Activated gamma-delta T cell treated with anti-CD3 and anti-CD28 coated beads, Interleukin-2, amount 50 U/mL, for 16 hours (primary cell): ENCODE measurements at places on chromosomes 7 and 10.

DNA sequence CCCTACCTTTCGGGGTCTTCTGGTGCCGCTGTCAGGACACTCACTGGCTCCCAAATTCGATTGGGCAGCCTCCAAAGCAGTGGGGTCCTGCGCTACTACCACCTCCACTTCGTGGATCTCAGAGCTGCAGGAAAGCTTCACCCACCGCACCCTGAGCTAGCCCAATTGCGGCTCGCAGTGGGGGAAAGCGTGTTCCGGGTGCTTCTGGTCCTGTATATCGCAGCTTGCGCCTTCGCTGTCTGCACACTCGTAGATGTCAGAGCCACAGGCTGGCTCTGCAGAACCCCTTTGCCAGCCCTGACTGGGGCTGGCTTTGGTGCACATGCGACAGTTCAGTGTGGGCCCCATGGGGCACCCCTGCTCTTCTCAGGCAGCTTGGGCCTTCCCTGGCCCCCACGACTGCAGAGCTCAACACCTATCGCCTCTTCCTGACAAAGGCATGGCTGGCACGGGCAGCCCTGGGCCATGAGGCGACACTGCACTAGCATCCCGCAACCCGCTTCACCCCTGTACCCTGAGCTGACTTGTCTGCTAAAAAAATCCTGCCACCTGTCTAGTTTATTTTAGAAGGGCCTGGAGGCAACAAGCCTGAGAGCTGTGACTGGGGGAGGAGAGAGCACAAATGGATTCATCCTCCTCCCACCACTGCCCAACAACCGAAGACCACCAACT lies 78.7 kb upstream of the ABI1 start:
- DNase-seq, result no peak

GRCh38 chr7:137946011-137946410 lies 55.9 kb downstream of the CREB3L2 start:
- no peak for DNase-seq

DNA sequence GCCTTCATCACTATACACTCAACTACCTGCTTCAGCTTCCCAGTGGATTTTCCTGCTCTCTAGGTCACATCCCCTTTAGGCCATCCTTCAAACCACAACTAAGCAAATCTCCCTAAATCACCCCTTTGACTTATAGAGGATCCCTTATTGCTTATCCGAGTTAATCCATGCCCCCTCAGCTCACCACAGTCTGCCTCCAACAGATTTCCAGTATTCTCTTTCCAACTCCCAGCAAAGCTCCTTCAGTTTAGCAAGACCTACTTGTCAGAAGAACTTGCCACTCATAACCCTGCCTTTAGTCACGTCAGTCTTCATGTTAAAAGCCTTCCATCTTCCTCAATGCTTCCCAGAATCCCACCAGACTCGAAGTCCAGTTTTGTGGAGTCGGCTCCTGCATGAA lies 38.6 kb downstream of the RAPGEF5 start:
- DNase-seq, result no peak

DNA sequence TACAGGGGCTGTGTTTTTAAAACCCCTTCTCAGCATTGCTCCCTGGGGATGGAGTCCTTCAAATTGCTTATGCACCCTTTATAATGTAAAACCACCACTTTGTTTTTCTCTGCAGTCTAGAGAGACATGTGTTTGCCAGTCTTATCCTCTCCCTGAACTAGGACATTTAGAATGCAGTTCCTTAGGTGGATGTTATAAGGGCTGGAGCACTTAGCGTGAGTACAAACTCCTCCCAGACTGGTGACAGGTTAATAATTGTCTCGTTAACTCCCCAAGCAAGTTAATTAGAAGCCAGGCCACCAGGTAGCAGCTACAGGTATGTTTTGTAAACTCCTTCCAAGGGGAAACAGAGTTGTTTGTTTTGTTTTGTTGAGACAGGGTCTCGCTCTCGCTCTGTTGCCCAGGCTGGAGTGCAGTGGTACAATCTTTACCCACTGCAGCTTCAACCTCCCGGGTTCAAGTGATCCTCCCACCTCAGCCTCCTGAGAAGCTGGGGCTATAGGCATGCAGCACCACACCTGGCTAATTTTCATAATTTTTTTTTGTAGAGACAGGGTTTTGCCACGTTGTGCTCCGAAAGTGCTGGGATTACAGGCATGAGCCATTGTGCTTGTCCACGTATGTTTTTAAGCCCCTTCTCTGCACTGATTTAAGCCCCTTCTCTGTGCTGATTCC lies 100.2 kb downstream of the FAM107B start:
- DNase-seq, result no peak

DNA sequence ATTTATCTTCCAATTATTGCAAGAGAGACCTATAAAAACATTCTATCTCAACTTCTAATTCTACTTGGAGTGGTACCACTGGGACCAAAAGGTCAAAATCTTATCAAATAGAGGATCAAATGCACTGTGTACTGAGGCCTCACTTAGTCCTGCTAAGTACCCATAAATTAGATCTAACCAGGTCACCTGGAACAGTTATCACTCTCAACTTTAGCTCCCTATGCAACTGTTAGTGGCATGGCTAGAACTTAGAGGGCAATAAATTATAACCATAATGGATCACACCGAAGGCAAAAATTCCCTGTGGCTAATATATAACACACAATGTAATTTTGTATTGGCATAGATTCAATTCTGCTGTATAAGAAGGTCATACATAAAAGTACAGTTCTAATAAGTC lies 428.9 kb downstream of the PCDH15 start:
- no peak for DNase-seq

DNA sequence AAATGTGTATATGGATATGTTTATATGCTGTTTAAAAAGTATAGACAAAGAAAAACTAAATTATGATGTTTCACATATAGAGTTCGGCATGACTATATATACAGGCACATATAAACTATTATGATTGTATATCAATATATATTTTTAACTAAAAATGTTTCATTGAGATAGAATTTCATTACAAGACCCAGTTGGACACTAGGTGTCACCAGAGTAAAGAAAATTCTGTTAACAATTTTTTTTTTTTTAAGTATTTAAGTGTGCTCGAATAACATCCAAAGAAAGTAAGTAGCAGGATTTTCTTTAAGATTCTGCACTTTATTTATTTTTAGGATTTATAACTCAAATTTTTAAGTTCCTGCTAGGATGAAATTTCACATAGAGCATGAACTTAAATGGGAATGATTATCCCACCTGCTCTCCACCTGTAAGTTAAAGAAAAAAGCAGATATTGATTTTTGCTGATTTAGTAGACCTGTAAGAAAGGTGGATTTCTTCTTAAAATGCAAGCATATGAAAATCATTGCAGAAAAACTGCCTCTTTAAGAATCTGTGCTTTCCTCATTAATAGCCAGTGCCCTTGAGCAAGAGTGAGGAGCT lies 961.5 kb downstream of the PCDH15 start:
- DNase-seq, result no peak

GRCh38 chr10:132043861-132044695 lies 21.7 kb upstream of the JAKMIP3 start:
- DNase-seq, result no peak

GRCh38 chr10:75654171-75654771 lies 222.8 kb downstream of the LRMDA start:
- DNase-seq, result no peak

DNA sequence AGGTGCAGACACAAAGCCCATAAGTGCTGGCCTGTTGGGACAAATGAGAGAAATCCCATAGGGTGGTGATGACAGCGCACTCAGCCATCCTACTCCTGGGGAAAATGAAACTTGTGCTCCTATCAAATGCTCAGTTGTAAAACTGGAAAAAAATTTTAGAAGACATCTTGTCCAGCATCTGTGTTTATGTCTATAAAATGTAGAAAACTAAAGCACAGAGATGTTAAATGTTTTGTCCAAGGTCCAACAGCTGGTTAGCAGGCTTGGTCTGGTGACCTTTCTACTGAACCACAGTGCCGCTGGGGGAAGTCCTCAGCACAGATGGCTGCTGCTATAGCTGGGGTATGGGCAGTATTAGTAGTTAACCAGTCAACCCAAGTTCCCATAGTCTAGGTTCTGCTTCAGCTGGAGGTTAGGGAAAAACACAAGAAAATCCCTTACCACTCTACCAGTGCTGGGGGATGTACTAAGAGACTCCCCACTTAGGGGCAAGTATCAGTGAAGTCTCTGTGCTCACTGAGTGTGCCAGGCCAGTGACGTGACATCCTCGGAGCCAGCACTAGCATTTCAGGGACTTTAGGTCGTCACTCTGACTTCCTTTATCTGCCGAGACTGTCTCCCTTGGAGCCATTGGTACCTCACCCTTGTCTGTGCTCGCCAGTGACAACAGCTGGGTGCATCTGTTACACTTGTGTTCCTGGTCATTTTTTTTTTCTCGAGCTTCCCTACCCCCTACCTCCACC lies 1.9 kb downstream of the TSPAN33 start:
- no peak for DNase-seq

GRCh38 chr10:121113385-121113696 lies 262.2 kb downstream of the WDR11 start:
- no peak for DNase-seq

DNA sequence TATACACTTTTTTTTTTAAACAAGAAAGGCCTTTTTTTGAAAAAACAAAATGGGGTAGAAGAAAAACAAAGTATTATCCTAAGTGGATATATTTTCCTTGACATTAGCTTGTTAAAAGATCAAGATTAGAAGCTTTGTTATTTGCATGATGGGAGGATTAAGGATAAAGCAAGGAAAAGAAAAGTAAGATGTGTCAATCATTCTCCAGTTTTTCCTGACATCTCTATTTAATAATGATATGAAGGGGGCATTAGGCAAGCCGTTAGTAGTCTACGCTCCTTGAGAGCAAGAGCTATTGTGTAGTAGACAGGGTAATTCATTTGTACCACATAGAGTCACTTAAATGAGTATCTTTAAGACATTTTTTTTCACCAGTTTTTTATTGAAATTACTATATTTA lies 137.6 kb downstream of the RNF133 start:
- no peak for DNase-seq

DNA sequence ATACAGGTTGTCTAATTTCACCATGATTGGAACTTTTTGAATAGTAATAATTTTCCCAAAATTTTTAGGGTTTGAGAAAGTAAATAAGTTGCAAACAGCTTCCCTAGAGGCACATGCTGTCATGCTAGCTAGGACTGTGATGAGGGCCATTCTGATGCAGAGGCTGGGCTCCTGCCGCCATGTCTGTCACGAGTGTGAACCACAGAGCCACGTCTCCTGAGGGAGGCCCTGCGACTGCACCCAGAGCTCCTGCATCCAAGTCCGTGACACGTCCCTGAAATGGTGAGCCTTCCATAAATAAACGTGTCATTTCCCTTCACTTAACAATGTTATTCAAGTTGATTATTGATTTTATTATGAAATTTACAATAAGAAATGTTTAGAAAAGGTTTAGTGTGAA lies 40.0 kb downstream of the C10orf120 start:
- DNase-seq, result no peak

DNA sequence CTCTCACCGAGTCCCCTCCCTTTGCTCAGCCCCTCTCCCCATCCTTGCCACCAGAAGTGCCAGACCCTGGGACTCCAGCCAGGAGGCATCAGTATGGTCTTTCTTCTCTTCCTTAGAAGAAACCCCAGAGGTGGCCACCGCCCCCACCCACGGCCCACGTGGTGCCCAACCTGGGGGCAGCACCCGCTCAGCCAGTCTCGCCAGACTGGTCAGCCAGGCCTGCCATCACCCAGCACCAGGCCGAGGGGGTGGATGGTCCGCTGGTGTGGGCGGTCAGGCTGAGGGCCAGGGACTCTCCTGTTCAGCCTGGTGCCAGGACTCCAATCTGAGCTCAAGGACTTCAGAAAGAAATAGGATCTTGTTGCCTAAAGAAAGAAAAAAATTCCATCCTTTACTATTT lies 5.8 kb upstream of the CLDN4 start:
- no peak for DNase-seq

GRCh38 chr7:3683546-3684539 lies 382.8 kb downstream of the SDK1 start:
- DNase-seq, result no peak

- DNase-seq, result no peak
These were observed 11.1 kb downstream of the STK17A start for GRCh38 chr7:43594020-43594419.

DNA sequence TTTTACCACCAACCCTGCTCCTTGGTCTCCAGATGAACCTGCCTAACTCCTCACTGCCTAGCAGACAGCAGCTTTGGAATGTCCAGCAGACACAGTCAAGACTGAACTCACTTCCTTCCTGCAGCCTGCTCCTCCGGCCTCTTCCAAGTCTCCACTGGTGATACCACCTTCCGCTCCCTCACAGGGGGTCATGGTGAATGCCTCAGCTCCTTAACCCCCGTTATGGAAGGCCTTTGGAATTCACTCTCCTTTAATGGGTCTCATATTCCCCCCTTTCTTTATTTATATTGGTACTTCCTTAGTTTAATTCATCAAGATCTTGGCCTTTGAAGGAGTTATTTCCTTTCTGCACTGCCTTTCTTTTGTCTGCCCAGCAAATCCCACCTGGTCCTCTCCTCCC lies 44.9 kb upstream of the ZNF32 start:
- no peak for DNase-seq

- no peak for DNase-seq
These were observed 14.7 kb upstream of the CAMK2G start for GRCh38 chr10:73889014-73889413.

DNA sequence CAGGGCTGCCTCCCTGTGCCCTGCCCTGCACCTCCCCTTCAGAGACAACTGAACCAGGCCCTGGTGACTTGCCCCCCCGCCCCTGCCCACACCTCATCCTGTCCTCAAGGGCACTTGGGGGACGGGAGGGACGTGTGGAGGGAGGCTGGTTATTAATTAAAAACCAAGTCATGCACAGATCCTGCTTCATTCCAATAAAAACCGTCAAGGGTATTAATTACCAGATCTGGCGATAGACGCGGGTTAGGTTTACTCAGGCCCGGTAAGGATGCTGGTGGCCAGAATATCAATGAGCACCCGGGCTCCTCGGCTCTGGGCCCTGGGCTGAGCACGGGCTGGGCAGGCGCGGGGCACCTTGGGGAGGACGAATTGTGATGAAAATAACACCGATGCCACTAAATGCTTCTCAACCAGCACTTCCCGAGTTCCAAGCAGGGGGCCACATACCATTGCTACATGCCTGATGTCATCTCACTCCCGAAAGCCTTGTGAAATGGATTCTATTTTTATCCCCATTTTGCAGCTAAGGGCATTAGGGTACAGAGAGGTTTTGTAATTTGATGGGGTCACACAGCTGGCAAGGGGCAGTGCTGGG lies 24.5 kb upstream of the GTF2IRD1 start:
- no peak for DNase-seq

DNA sequence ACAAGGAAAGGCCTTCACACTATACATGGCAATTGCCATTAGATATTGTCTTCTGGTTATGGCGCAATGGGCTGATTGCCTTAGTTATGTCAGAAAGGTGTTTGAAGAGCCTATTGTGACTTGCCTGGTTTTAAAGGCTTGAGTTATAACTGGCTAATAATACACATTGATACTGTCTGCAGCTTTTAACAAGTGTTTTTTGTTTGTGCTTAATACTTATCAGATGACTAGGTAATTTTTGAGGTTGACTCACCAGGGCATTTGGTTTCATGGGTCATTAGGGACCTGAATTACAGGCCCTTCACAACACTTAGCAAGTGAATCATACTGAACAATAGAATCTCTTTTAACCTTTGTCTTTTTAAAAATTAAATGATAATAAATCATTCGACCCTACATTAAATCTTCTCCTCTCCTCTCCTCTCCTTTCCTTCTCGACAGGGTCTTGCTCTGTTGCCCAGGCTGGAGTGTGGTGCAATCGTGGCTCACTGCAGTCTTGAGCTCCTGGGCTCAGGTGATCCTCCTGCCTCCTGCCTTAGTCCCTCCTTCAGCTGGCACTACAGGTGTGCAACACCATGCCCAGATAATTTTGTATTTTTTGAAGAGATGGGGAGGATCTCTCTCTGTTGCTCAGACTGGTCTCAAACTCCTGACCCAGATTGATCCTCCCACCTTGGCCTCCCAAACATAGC lies 196.3 kb downstream of the JCAD start:
- DNase-seq, result no peak

- no peak for DNase-seq
These were observed 52.8 kb upstream of the SEMA3E start for GRCh38 chr7:83701736-83702135.
